Stimulated activated CD4-positive, alpha-beta T cell treated with anti-CD3 and anti-CD28 coated beads, Interleukin-12 subunit alpha, Interleukin-12 subunit beta, amount 100 ng/mL, for 48 hours (primary cell): ENCODE measurements at places on chromosomes 6 and 20.

DNA sequence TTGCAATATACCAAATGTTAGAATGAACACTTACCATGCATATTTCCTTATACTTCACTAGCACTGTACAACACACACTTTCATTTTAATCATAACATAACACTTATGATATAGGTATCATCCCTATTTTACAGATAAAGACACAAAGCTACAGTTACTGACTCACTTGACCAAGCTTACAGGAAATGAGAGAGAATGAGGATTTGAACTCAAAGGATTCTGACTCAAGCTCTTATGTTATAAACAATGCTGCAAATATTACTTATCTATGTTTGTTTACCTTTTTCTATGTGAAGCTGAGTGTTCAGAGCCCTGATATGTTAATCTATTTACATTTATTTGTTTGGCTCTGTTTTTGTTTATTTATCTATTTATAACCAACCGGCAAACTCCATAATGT lies 245.4 kb downstream of the PTPRK start:
- no peak for DNase-seq

GRCh38 chr6:19399406-19399805 lies 437.8 kb upstream of the ID4 start:
- DNase-seq, result no peak

DNA sequence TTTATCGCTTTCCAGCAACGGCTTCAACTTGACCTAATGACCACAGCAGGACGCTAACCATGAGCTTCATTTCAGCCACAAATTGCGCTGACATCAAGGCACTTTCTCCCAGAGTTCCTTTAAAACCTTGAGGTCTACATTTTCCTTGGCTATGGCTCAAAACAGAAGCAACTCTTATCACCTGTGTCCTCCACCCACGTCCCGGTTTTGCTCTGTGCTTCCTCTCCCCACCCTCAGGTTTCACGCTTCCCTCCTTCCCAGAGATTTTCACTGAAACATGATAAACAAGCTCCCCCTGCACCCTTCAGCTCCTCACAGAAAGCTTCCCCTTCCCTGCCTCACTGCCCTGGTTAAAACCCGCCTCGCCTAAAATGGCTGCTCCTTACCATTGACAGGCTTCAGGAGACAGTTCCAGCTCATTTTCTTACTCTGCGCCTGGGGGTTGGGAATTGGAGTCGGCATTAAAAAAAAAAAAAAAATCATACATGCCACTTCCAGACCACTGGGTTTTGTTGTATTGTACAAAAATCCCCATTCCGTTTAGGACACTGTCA lies 229.5 kb downstream of the UBE3D start:
- no peak for DNase-seq

- DNase-seq, result no peak
Measured at GRCh38 chr6:107504270-107505026, 14.5 kb downstream of the SOBP start.

- no peak for DNase-seq
Measured at GRCh38 chr20:39800111-39800510, 838.0 kb downstream of the DHX35 start.

GRCh38 chr20:14055127-14055742 lies 59.9 kb downstream of the MACROD2 start:
- no peak for DNase-seq

GRCh38 chr6:6723921-6724538 lies 135.5 kb downstream of the LY86 start:
- DNase-seq, result no peak

- DNase-seq, result no peak
Measured at GRCh38 chr6:118597636-118598035, 49.5 kb downstream of the PLN start.

GRCh38 chr6:111609827-111610526 lies 4.3 kb upstream of the TRAF3IP2 start:
- DNase-seq, result no peak

DNA sequence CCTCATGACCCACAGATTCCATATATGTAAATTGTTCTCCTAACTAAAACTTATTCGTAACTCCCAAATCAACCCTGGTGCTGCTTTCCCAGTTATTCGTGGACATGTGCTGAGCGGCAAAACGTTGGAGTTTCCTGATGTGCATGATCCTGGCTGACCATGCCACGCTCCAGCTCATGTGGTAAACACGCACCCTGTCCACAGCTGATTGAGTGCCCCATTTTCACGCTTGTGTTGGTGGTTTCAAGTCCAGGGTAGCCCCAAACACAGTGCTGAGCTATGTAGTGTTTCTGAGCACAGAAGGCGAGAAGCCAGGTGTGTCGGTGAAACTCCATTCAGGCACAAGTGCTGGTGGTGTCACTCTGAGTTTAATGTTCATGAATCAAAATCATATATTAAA lies 19.1 kb upstream of the FOXC1 start:
- DNase-seq, result no peak

GRCh38 chr6:34526992-34527728 lies 29.0 kb downstream of the SPDEF start:
- peak; percentile 96 for DNase-seq
